Activated T-cell treated with anti-CD3 and anti-CD28 coated beads for 48 hours (primary cell): ENCODE measurements at places on chromosomes 3 and 15.

DNA sequence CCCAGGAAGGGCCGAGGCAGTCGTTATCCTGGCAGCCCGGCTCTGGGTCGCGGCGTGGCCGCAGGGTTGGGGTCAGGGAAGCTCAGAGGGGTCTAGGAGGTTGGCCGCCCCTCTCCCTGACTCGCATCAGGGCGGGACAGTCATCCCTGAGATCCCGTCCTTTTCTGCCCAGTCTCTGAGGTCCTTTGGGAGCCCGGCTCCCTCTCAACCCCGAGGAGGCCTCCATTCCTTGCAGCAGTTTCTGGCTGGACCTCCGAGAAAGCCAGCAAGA lies 495 bp downstream of the HYAL2 start:
- DNase-seq = no peak

DNA sequence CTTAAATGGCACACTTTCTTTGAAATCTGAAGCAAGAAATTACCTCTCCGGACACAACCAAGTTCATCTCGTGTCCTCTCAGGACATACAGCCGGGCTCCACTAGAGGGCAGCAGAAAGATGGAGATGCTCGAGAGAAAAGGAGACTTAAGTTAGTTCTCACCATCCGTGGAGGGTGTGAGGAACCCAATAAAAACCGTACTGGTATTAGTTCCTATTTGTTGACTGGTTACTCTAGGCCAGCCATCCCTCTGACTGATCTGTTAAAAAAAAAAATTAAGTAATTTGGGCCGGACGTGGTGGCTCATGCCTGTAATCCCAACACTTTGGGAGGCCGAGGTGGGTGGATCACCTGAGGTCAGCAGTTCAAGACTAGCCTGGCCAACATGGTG lies 7.9 kb upstream of the CYP11A1 start:
- peak; percentile 73 for DNase-seq

GRCh38 chr3:177679568-177680471 lies 482.5 kb upstream of the TBL1XR1 start:
- DNase-seq = peak; percentile 11

DNA sequence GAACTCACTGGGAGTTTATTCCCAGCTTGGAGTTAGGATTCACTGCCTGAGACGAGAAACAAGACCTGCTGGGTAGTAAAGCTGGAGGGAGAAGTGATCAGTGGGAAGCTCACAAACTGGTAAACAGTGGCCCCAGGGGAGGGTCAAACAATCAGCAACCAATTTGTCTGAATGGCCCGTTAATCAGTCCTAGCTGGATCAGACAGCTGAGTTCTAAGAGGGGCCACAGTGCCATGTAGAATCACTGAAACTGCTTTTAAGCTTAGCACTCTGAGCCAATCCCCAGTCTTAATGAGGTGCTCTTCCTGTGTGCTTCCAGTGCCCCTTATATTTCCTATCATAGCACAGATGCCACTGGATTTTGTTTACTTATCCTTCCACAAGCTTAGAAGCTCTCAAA lies 591.7 kb downstream of the RSL24D1 start:
- no peak for DNase-seq

GRCh38 chr3:194637541-194638400 lies 4.6 kb upstream of the TMEM44 start:
- DNase-seq = no peak

DNA sequence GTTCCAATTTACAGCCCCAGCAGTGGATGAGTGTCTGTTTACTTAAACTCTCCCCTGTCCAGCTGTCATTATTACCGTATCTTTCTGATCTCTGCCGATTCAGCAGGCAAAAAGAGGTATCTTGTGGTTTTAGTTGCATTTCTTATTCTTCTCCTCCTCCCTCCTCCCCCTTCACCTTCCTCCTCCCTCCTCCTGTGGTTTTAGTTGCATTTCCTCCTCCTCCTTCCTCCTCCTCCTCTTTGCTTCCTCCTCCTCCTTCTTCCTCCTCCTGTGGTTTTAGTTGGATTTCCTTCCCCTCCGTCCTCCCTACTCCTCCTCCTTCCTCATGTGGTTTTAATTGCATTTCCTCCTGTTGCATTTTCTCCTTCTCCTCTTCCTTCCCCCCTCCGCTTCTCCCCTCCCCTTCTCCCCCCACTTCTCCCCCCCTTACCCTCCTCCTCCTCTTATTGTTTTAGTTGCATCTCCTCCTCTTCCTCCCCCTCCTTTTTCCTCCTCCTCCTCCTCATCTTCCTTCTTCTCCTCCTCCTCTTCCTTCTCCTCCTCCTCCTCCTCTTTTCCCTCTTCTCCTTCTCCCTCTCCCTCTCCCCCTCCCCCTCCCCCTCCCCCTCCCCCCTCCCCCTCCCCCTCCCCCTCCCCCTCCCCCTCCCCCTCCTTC lies 25.3 kb upstream of the VPS33B start:
- no peak for DNase-seq

DNA sequence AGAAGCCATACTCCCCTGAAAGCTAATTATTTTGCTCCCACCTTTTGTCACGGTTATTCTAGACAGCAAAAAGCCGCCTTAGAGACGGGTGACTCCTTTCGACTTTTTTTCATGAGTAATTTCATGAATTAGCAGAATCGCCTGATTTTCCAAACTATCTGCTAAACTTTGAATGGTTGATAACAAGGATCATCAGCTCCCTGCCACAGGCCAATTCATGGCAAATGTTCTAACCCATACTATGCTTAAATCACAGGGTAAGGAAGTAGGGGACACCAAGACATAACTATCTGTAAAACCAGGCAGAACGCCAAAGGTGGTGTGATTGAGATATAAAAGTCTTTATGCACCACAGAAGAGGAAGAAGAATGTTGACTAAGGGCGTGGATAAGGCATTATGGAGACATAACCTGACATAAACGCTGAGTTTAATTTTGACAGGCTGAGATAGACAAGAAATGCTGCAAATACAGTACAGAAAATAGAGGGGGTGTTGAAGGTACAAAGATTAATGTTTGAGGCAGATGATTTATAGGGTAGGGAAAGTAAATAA lies 891 bp upstream of the DMXL2 start:
- no peak for DNase-seq
